Osteoblast (primary cell): ENCODE measurements at places on chromosomes 5 and 9. TPM values are rescaled to one million over a fixed set of nuclear protein-coding genes. Genes with fewer than 3 reads are reported as not detected.

DNA sequence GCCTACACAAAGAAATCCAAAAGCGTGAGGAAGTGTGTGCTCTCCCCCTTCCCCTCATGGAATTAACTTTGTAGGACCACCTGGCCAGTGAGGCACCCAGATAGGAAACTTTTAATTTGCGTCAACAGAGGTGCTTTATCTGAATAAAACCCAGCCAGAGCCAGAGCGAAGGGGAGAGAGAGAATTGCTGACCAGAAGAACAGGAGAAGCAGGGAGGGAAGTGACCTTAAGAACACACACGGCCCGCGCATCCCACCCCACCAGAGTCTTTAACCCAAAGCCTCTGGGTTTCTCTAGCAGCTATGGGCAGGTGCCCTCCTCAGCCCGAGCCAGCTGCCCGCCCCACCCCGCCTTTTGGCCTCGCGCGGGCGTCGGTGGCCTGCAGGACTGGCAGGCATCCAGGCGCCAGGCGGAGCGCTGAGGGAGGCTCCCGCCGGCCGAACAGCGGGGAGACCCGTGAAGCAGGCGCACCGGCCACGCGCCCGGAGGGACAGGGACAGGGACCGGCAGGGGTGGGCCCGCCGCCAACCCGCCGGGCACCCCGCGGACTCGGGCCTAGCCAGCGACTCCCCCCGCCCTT is 580 bp downstream of the ERAP1 start:
- H3K4me1 ChIP-seq = peaks cover 6% of the 10 kb centered on the region
- peak; percentile 95 for DNase-seq
- peak overlapping the region; percentile 87 for H3K27ac ChIP-seq
- H3K36me3 ChIP-seq = no peaks in the 10 kb centered on the region
- H3K4me3 ChIP-seq = peak overlapping the region; percentile 87
- no peaks in the 10 kb centered on the region for H3K27me3 ChIP-seq

- H3K4me3 ChIP-seq = no peak overlapping the region
- peak; percentile 39 for DNase-seq
- no peak overlapping the region for H3K27ac ChIP-seq
- peaks cover 20% of the 10 kb centered on the region for H3K27me3 ChIP-seq
- H3K4me1 ChIP-seq = peaks cover 4% of the 10 kb centered on the region
- no peaks in the 10 kb centered on the region for H3K36me3 ChIP-seq
These were observed 5.9 kb upstream of the GADD45G start for GRCh38 chr9:89598926-89599325.

TICAM2 gene
- 6.9 and 9.1 TPM in 2 replicates for total RNA-seq

DNA sequence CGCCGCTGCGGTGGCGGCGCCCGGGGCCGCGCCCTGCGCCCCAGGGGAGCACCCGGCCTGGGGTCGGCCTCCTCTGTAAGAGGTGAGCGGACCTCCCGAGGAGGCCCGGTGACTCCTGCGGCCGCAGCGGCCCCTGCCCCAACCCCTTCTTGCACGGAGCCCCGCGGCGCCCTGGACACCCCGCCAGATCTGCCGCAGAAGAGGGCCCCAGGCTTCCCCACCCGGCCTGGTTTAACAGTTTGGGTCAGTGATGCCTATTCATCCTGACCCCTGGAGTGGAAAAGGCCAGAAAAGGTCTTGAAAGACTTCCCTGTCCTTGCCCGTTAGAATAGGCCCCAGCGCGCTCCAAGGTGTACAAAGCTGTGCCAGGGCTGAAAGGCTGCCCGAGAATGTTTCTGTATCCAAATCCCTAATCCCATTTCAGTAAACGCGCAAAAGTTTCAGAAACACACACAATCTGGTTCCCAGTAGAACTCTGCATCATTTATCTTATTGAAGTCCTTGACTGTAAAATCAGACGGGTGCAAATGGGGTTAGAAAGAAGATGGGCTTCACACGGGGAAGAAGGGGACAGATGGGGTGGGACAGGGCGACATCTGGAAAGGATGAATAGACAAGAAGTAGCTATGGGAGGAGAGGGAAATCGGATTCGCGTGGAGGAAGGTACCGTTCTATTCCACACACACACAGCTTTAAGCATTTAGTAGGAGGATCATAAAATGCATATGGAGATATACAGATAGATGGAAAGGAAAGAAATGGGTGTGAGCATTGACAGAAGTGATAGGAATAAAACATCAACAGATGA is 1.1 kb upstream of the SSBP2 start:
- DNase-seq = peak; percentile 9
- H3K27me3 ChIP-seq = no peaks in the 10 kb centered on the region
- H3K36me3 ChIP-seq = no peaks in the 10 kb centered on the region

- H3K4me3 ChIP-seq = no peak overlapping the region
- no peaks in the 10 kb centered on the region for H3K36me3 ChIP-seq
These were observed 267.0 kb upstream of the NUDT12 start for GRCh38 chr5:103829585-103829984.

DNA sequence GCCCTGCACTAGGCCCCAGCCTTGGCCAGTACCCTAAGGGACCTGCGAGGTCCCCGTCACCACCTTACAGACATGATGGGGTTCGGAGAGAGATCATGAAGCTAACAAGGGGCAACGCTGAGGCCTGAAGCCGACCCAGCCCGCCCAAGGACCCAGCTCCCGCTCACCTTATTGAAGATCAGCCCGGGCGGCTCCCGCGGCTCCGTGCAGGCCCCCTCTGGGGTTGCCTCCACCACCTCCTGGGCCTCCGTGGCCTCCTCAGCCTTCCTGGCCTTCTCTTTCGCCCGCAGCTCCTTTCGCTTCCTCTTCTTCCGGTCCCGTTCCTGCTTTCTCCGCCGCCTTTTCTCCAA is 3.6 kb downstream of the SURF6 start:
- H3K27ac ChIP-seq = no peak overlapping the region
- peaks cover 45% of the 10 kb centered on the region for H3K36me3 ChIP-seq
- no peak for DNase-seq
- no peak overlapping the region for H3K4me3 ChIP-seq
- H3K4me1 ChIP-seq = peaks cover 14% of the 10 kb centered on the region
- no peaks in the 10 kb centered on the region for H3K27me3 ChIP-seq

CCNO gene
- total RNA-seq = 1.4 and 2.1 TPM in 2 replicates

- no peak overlapping the region for H3K27ac ChIP-seq
- H3K4me3 ChIP-seq = no peak overlapping the region
- H3K36me3 ChIP-seq = peaks cover 14% of the 10 kb centered on the region
- H3K4me1 ChIP-seq = no peaks in the 10 kb centered on the region
These were observed 125.6 kb downstream of the DAB2IP start for GRCh38 chr9:121776739-121777637.

- DNase-seq = no peak
- peaks cover 37% of the 10 kb centered on the region for H3K36me3 ChIP-seq
- no peaks in the 10 kb centered on the region for H3K4me1 ChIP-seq
- no peak overlapping the region for H3K4me3 ChIP-seq
- H3K27ac ChIP-seq = no peak overlapping the region
These were observed 26.6 kb downstream of the IDNK start for GRCh38 chr9:83649515-83649914.

FST gene
- total RNA-seq = 176 and 215 TPM in 2 replicates

IGIP gene
- 10.5 and 13.0 TPM in 2 replicates for total RNA-seq

DNA sequence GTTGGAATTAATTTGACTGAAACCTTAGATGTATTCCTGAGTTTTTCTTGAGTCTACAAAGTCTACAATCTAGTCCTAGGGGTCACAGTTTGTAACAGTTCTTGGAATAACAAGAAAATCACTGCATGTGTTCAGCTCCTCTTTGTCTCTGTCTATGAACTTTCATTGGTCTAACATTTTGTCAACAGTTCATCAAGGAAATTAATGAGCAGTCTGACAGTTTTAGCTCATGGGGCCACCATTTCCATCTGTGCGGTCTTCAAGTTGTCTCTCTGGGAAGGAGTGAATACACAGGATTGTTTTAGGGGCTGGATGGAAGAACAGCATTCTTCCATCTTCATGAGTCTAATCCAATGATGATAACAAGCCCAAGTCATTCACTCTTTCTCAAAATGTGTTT is 276.4 kb downstream of the TMEM167A start:
- no peaks in the 10 kb centered on the region for H3K4me1 ChIP-seq
- H3K4me3 ChIP-seq = no peak overlapping the region
- no peaks in the 10 kb centered on the region for H3K27me3 ChIP-seq
- no peaks in the 10 kb centered on the region for H3K36me3 ChIP-seq

GRCh38 chr9:124456341-124457078 is 6.3 kb downstream of the ADGRD2 start:
- peaks cover 18% of the 10 kb centered on the region for H3K27me3 ChIP-seq
- no peak overlapping the region for H3K27ac ChIP-seq
- H3K36me3 ChIP-seq = no peaks in the 10 kb centered on the region
- H3K4me1 ChIP-seq = no peaks in the 10 kb centered on the region
- peak; percentile 87 for DNase-seq
- H3K4me3 ChIP-seq = no peak overlapping the region

CCDC192 gene
- total RNA-seq = not detected in 2 replicates

DNA sequence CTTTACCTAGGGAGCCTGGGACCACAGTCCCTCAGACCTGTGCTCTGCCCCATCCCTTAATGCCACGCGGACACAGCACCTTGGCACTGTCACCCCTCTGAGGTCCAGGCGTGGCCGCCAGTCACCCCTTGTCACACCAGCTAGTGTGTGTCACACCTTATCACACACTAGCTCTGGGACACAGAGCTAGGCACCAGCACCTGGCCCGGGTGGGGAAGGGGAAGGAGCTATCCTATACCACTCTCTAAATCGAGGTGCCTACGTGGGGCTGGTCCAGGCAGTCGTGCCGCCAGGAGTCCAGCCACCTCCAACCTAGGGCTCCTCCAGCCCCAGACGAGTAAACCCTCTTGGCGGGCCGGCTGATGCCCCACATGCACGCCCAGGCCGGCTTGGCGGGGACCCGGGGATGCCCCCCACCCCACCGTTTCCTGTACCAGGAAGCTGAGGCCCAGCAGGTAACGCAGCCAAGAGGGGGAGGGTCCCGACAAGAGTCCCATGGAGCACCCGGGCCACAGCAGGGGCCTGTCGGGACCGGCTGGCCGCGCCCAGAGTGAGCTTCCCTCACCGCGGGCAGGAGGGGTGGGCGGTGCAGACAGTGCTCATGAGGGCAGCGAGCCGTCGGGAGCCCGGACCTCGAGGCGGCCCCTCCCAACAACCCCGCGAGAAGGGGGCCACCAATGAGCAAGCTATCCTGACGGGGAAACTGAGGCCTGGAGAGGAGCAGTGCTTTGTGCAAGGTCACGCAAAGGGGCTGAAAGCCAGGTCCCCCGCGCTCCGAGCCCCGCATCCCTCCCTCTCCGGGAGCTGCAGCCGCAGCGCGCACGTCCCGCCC is 550 bp downstream of the CORO2A start:
- peak; percentile 78 for DNase-seq
- H3K27me3 ChIP-seq = peaks cover 7% of the 10 kb centered on the region
- H3K27ac ChIP-seq = no peak overlapping the region
- peaks cover 5% of the 10 kb centered on the region for H3K36me3 ChIP-seq

PCDHB10 gene
- 2.2 and 2.7 TPM in 2 replicates for total RNA-seq

GRCh38 chr5:88672644-88673252 is 210.2 kb downstream of the MEF2C start:
- no peak overlapping the region for H3K27ac ChIP-seq
- H3K27me3 ChIP-seq = peaks cover 98% of the 10 kb centered on the region
- no peaks in the 10 kb centered on the region for H3K36me3 ChIP-seq
- no peak for DNase-seq

DIRAS2 gene
- under 0.01 TPM in 1 of 2 replicates, not detected in the other for total RNA-seq

DNA sequence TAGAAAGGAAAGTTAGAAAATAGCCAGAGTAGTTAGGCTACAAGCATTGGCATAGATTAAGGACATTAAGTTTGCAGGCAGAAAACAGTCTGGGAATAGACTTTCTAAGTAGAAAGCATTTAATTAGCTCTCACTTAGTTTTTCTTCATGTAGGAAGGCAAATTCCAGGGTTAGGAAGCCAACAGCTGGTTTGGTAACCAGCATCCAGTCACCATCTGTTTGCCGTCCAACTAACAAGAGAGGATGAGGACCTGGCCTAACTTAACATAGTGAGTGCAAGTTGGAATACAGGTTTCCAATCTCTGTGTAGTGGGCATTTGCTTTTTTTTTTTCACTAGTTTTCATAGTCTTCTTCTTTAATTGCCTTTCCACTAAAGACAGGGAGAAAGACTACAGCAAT is 121.7 kb upstream of the NR3C1 start:
- no peak overlapping the region for H3K4me3 ChIP-seq
- H3K27me3 ChIP-seq = no peaks in the 10 kb centered on the region
- no peaks in the 10 kb centered on the region for H3K4me1 ChIP-seq
- H3K27ac ChIP-seq = no peak overlapping the region

- no peak overlapping the region for H3K4me3 ChIP-seq
- H3K36me3 ChIP-seq = no peaks in the 10 kb centered on the region
- H3K27me3 ChIP-seq = peaks cover 11% of the 10 kb centered on the region
These were observed 17.6 kb upstream of the HEXB start for GRCh38 chr5:74667396-74667795.

DNA sequence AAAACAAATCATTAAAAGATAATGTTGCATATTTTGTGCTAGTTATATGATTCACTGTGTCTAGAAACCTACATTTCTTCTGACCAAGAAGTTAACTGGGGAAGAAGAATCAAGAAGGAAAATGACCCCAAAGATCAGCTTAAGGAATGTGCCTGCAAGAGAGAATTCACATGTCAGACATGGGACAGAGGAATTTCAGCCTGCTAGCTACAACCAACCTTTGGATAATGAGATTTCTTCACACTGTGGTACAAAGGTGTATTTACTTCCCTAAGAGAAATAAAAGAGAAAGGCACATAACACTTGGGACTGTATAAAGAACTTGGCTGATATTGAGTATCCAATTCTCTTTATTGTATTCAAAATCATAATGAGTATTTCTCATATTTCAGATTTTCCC is 39.6 kb upstream of the ELL2 start:
- no peak overlapping the region for H3K4me3 ChIP-seq
- DNase-seq = no peak
- H3K27me3 ChIP-seq = no peaks in the 10 kb centered on the region
- H3K36me3 ChIP-seq = no peaks in the 10 kb centered on the region
- peaks cover 3% of the 10 kb centered on the region for H3K4me1 ChIP-seq

GRCh38 chr9:4984171-4984620 is 876 bp upstream of the JAK2 start:
- DNase-seq = no peak
- no peaks in the 10 kb centered on the region for H3K36me3 ChIP-seq
- H3K27me3 ChIP-seq = no peaks in the 10 kb centered on the region
- H3K4me1 ChIP-seq = peaks cover 36% of the 10 kb centered on the region
- peak overlapping the region; percentile 93 for H3K27ac ChIP-seq

- H3K36me3 ChIP-seq = no peaks in the 10 kb centered on the region
- no peaks in the 10 kb centered on the region for H3K4me1 ChIP-seq
- H3K27ac ChIP-seq = no peak overlapping the region
- H3K27me3 ChIP-seq = peaks cover 8% of the 10 kb centered on the region
These were observed 24.7 kb upstream of the RNU6ATAC start for GRCh38 chr9:134189145-134189469.

- no peak overlapping the region for H3K4me3 ChIP-seq
- no peaks in the 10 kb centered on the region for H3K36me3 ChIP-seq
- H3K27me3 ChIP-seq = peaks cover 18% of the 10 kb centered on the region
- no peak for DNase-seq
- H3K27ac ChIP-seq = no peak overlapping the region
- peaks cover 6% of the 10 kb centered on the region for H3K4me1 ChIP-seq
These were observed 22.0 kb downstream of the ENHO start for GRCh38 chr9:34500623-34501267.

GRCh38 chr5:107893642-107894041 is 222.9 kb upstream of the EFNA5 start:
- H3K4me3 ChIP-seq = peak overlapping the region; percentile 61
- no peaks in the 10 kb centered on the region for H3K36me3 ChIP-seq
- H3K27ac ChIP-seq = peak overlapping the region; percentile 40
- DNase-seq = peak; percentile 45

SPATA31E1 gene
- total RNA-seq = under 0.01 TPM in 1 of 2 replicates, not detected in the other

GRCh38 chr5:142322747-142323479 is 1.9 kb downstream of the SPRY4 start:
- peak overlapping the region; percentile 89 for H3K4me3 ChIP-seq
- H3K27me3 ChIP-seq = no peaks in the 10 kb centered on the region
- DNase-seq = peak; percentile 92
- peaks cover 75% of the 10 kb centered on the region for H3K4me1 ChIP-seq
- no peaks in the 10 kb centered on the region for H3K36me3 ChIP-seq
- H3K27ac ChIP-seq = peak overlapping the region; percentile 95
